ENCODE measurements at places on chromosomes 2 and 18. TPM values are rescaled to one million over a fixed set of nuclear protein-coding genes. Genes with fewer than 3 reads are reported as not detected.

DNA sequence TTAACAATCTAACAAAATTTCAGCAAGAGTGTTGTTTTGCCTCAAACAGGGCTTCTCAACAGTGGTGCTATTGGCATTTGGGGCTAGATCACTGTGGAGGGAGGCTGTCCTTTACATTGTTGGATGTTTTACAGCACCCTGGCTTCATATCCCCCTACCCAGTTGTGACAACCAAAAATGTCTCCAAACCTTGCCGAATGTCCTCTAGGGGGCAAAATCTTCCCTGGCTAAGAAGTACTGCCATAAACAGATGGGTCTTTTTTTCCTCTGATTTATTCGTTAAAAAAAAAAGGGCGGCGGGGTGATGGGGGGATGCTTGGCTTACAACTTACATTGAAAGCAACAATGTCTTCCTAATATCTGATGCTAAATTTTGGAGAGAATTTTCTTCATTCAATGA is 207.6 kb upstream of the CCDC150 start:
- no peak for DNase-seq

DNA sequence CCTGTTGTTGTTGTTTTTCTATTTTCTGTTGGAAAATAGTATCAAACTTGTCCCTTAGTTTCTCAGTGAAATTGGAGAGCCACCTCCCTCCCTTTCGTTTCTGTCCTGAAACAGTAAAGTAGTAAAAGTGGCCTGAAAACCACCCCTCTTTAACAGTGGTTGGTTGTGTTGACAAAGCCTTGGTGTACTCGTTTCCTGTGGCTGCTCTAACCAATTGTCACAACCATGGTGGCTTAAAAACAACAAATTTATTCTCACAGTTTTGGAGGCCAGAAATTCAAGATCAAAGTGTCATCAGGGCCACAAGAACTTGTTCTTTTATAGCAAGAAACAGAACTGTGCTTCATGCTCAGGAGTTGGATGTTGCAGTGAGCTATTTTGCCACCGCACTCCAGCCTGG is 4.0 kb upstream of the DYSF start:
- no peak for DNase-seq

GRCh38 chr18:10588975-10589374 is 63.1 kb downstream of the NAPG start:
- no peak for DNase-seq

- no peak for DNase-seq
These were observed 46.4 kb upstream of the SIX3 start for GRCh38 chr2:44895061-44895460.

- no peak for DNase-seq
These were observed 112.2 kb downstream of the OSBPL6 start for GRCh38 chr2:178306352-178307073.

- DNase-seq, result no peak
These were observed 325.4 kb downstream of the ERBB4 start for GRCh38 chr2:212213191-212213590.

DNA sequence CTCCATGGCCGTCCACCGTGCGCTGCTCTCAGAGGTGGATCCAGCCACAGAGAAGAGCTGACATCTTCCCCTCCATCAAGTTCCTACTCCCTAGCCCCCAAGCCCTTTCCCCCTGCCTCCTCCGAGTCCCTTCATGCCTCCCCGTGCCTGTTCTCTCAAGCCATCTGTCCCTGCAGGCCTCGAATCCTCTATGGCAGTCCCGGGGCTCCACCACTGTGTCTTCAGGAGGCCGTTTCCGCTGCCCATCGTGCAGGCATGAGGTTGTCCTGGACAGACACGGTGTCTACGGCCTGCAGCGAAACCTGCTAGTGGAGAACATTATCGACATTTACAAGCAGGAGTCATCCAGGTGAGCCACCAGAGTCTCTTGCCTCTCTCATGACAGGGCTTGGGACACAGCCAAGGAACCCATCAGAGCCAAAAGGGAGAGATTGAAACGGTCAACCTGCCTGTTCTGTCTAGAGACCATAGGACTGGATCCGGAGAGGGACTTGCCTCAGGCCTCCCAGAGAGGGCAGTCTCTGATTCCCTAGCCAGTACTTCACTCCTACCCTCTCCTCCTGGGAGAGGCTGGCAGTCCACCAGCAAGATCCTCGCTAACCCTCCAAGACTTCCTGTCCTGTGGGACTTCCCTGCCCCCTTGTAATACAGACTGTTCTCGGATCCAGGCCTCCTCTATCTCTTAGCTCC is 9.7 kb downstream of the UCN start:
- DNase-seq, result no peak

DNA sequence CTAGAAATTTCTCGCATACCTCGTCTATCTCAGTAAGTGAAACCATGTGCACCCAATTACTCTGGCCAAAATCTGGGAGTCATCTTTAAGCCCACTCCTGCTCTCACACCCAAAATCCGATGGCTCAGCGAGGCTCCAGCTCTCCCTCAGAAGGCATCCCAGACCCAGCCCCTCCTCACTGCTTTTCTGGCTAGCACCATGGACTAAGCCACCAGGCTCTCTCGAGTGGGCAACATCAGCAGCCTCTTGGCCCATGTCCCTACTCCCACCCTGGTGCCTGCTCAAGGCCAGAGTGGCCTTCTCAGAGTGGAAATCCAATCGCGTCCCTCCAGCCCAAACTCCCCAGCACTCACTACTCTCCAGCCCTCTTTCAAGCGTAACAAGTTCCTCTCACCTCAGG is 27.2 kb downstream of the TNS1 start:
- DNase-seq, result no peak

GRCh38 chr18:58661423-58661822 is 9.8 kb upstream of the MALT1 start:
- DNase-seq, result no peak

GRCh38 chr18:3405713-3406112 is 44.3 kb upstream of the TGIF1 start:
- DNase-seq, result no peak

GRCh38 chr2:113974727-113975126 is 84.8 kb downstream of the ACTR3 start:
- DNase-seq, result no peak

DNA sequence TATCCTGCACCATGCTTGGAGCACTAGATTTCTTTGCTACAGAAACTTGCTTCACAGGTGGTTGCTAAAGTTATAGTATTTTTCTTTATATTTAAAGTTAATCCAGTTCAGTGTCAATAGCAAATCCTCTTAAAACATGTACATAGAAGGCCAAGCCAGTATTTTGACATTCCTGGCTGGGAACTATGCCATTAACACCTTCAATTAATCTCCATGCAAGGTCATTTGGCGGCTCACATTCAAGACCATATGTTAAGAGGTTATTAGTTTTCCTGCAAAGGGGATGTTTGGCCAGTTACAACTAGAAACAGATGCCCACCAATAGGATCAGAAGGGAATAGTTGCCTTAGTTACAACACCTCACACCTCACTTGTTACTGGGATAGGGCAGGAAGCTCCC is 261.3 kb upstream of the MEIS1 start:
- no peak for DNase-seq

DNA sequence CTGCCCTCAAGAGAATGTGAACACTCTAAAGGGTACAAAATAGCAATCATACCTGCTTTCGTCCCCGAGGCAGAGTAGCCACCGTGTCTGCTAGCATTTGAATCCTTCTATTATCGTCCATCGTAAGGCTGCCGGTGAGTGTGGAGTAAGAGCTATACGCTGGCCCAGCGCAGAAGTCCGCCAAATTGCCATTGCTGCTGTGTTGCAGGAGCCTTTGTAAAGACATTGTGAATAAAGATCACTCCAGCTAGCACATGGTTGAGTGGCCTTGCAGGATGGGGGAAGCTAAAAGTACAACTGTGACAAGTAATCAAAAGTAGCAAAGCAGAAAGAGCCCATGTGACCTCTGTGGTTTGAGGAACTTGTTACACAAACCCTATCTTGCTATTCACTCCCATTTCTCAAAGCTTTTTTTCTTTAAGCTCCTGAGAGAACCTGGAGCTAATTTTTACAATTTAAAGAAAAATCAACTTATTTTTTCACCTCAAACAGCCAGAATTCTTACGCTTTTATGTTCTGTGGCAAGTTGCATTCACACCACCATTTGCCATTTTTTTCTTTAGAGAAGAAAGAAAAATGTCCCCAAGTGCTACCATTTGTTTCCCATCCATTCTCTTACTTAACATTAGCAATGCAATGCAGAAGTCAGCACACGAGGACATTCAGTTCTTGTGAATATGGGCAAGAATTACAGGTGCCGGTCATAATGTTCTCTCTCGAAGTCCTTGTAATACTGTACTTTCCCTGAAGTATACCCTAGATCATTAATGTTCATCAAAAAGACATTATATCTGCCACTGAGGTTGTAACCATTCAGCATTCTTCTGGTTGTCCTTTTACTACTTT is at the start of gene CYTIP:
CYTIP (minus strand) TSS at position 295 of the 846 bp plus-strand sequence; CDS start at position 226, 69 bp downstream.
- DNase-seq, result no peak

DNA sequence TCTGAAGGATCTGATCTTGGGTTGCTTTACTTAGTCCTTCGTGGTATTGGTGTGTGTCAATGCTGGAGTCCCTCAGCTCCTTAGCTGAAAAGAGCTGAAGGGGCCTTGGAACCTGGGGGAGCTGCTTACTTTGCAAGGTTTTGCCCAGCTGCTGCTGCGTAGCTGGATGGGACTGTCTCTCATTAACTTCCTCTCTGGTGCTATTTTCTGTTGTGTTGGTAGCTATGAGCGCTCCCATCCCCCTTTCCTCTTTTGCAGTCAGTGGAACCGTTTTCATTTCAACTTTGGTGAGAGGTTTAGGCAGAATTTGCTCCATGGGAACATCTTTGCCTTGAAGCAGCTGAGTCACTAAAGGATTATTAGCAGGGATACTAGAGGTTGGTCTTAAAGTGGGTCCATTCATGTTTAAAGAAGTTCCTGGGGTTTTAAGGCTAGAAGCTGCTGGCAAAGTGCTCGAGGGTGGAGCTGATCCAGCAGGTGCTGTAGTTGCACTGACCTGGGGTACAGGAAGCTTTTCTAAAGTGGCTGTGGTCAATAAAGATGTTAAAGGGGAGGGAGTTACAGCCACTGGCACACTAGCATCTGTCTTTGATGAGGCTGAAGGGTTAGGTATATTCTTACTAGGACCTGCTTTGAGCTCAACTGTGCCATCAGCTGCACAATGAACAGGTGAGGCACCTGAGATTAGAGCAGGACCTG is 69.9 kb upstream of the DTNB start:
- no peak for DNase-seq

GRCh38 chr2:234448506-234449184 is 48.2 kb downstream of the ARL4C start:
- no peak for DNase-seq

GRCh38 chr18:79846936-79847557 is 49.3 kb downstream of the KCNG2 start:
- no peak for DNase-seq

- DNase-seq, result no peak
These were observed 27.3 kb upstream of the ITGB6 start for GRCh38 chr2:160227293-160227915.

DNA sequence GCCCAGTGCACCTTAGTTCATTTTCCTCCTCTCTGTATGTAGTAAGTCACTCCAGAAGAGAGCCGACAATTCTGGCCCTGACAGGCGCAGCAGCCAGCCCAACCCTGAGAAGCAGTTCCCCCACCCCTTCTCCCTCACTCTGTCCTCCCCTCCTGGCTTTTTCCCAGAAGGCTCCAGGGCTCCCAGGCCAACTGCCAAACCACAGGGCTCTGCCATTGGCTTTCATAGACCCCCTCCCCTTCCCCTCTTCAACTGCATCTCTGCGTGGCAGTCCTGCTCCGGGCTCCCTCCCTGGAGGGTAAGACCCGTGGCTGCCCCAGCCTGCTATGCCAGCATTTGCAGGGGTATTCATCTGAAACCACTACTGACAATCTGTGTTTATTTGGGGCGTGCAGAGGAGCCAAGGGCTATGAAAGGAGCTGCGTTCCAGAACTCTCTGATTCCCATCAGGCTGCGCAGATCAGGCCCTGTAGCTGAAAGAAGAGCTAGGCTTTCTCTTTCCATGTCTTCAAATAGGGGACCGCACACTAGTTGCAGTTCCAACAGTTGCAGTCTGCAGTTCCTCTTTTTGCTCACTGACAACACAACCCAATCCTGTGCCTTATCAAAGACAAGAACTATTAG is 388.6 kb upstream of the TNP1 start:
- peak; percentile 74 for DNase-seq

DNA sequence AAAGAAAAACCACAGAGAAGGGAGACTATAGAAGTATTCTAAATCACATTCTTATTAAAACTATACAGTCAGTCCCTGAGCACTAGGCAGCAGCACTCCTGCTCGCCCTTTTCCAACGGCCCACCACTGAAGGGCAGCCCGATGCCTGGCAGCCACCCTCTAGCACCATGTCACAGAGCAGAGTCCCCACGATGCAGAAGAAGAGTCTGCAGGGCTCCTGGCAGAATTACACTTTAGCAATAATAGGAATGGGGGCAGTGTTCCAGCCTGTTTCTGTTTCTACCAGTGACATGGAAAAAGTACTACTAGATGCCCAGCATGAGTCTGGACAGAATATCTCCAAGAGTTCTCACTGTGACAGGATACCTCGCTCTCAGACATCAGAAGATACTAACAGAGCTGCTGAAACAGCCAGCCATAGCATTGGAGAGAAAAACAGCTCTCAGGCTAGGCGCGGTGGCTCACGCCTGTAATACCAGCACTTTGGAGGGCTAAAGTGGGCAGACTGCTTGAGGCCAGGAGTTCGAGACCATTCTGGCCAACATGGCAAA is 87.6 kb downstream of the C2orf74 start:
- DNase-seq, result no peak

- no peak for DNase-seq
These were observed 12.7 kb downstream of the USP39 start for GRCh38 chr2:85628658-85629057.

WNT10A gene
- not detected for total RNA-seq

IL18R1 gene
- total RNA-seq, result 3.9 TPM

ACTG2 gene
- total RNA-seq, result 6.3 TPM

RFTN2 gene
- total RNA-seq, result 13.5 TPM

PROKR1 gene
- not detected for total RNA-seq

VRK2 gene
- 8.0 TPM for total RNA-seq

DUSP19 gene
- 3.1 TPM for total RNA-seq

FAM228A gene
- total RNA-seq, result 5.0 TPM

IRS1 gene
- 11.1 TPM for total RNA-seq

All from tibial nerve (tissue), 4 donors.